ENCODE measurements at places on chromosomes 2 and 18. TPM values are rescaled to one million over a fixed set of nuclear protein-coding genes. Genes with fewer than 3 reads are reported as not detected.

The AAMP gene
- total RNA-seq, result 148 TPM

The ERMN gene
- total RNA-seq, result not detected

The SKOR2 gene
- total RNA-seq, result not detected

The FBXO48 gene
- total RNA-seq, result 0.61 TPM

The C2orf69 gene
- total RNA-seq, result 17.8 TPM

The OR6B2 gene
- not detected for total RNA-seq

The RFTN2 gene
- total RNA-seq, result 5.5 TPM

The EHBP1 gene
- 32.5 TPM for total RNA-seq

The C1QL2 gene
- 0.15 TPM for total RNA-seq

The PIEZO2 gene
- 2.6 TPM for total RNA-seq

The HMSD gene
- 0.65 TPM for total RNA-seq

The CCDC148 gene
- under 0.01 TPM for total RNA-seq

The REEP1 gene
- under 0.01 TPM for total RNA-seq

The RAB6C gene
- not detected for total RNA-seq

The OSR1 gene
- total RNA-seq, result not detected

The TEX44 gene
- total RNA-seq, result not detected

The ADGRF3 gene
- not detected for total RNA-seq

The IL36RN gene
- not detected for total RNA-seq

The SMAD2 gene
- 115 TPM for total RNA-seq

The COLEC11 gene
- not detected for total RNA-seq

The ANKRD53 gene
- total RNA-seq, result 0.32 TPM

The C2orf78 gene
- total RNA-seq, result not detected

The GPAT2 gene
- 8.8 TPM for total RNA-seq

The LYG2 gene
- not detected for total RNA-seq

The ONECUT2 gene
- under 0.01 TPM for total RNA-seq

The ARHGEF33 gene
- 0.15 TPM for total RNA-seq

The LRRC30 gene
- not detected for total RNA-seq

The FAM237A gene
- total RNA-seq, result not detected

The RAB27B gene
- total RNA-seq, result 0.32 TPM

The PPIL3 gene
- total RNA-seq, result 22.1 TPM

The GAD1 gene
- 0.97 TPM for total RNA-seq

The PLB1 gene
- 0.30 TPM for total RNA-seq

The PUM2 gene
- total RNA-seq, result 29.6 TPM

The ACMSD gene
- not detected for total RNA-seq

The LRP1B gene
- under 0.01 TPM for total RNA-seq

The DNER gene
- total RNA-seq, result under 0.01 TPM

The LAMA1 gene
- 0.32 TPM for total RNA-seq

The CNTNAP5 gene
- total RNA-seq, result not detected

The SPDYA gene
- 0.32 TPM for total RNA-seq

The MEP1B gene
- not detected for total RNA-seq

The AOX1 gene
- 0.32 TPM for total RNA-seq

The KLHL14 gene
- not detected for total RNA-seq

The GCG gene
- not detected for total RNA-seq

The UNC80 gene
- total RNA-seq, result not detected

The NEU4 gene
- not detected for total RNA-seq

The ASIC4 gene
- total RNA-seq, result not detected

The SERPINB2 gene
- total RNA-seq, result 6.2 TPM

The POTEJ gene
- total RNA-seq, result not detected

The TNFRSF11A gene
- 2.3 TPM for total RNA-seq
